ENCODE measurements at places on chromosomes 6 and 20. TPM values are rescaled to one million over a fixed set of nuclear protein-coding genes. Genes with fewer than 3 reads are reported as not detected.
A peak's percentile ranks its signal among the peaks of the same experiment; 100 is the strongest.

Gene ZBTB46
- total RNA-seq, result 9.1 TPM

Gene ATP9A
- total RNA-seq, result 1.8 TPM

Gene KIAA1755
- 0.17 TPM for total RNA-seq

Gene GABRR1
- total RNA-seq, result not detected

Gene SLA2
- total RNA-seq, result not detected

Gene FOXS1
- total RNA-seq, result not detected

Gene DCDC2
- total RNA-seq, result not detected

Gene SLPI
- not detected for total RNA-seq

Gene FOXF2
- total RNA-seq, result not detected

Gene NHSL1
- 21.4 TPM for total RNA-seq

Gene TP53INP2
- total RNA-seq, result 2.2 TPM

Gene ELOVL4
- 5.5 TPM for total RNA-seq

Gene TFAP2D
- total RNA-seq, result not detected

Gene HAO1
- not detected for total RNA-seq

Gene PDE10A
- total RNA-seq, result 21.6 TPM

GRCh38 chr6:14542670-14543366 lies 425.2 kb downstream of the CD83 start:
- DNase-seq, result peak; percentile 68

- DNase-seq, result no peak
Observed at GRCh38 chr6:93571346-93571745, 152.0 kb upstream of the EPHA7 start.

GRCh38 chr20:8255945-8256632 lies 124.0 kb downstream of the PLCB1 start:
- DNase-seq, result no peak

DNA sequence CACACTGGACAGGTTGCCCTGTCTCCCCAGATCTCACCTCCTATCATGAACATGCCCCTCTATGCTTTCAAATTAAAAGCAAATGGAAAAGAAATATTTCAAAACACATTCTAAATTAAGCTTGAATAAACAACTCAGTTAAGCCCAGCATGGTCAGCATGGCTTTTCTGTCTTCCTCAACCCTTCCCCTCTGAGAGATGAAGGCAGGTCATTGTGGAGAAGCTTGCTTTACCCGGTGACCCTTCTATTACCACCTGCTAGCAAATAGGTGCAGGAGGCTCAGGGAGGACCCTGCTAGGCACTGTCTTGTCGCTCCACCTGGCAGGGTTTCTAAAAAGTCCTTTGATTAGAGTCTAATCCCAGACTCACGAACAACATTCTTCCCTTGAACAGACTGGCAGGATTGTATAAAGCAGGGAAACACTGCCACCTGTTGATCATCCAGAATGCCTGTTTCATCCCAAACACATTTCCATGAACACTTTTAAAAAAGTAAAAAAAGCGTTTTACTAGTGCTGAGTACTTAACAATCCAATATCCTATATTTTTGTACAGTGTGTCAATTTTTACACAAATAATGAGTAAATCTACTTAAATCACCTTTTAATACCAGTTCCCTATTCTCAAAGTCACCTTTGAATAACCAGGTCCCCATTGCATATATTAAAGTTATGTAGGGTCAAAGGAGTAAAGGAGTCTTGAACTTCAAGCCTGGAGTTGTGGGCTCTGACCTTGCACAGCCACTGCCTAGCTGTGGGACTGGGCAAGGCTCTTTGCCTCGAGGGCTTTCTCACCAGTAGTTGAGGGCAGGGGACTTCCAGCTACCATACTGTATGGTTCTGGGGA lies 75.5 kb downstream of the GPR6 start:
- peak; percentile 47 for DNase-seq

DNA sequence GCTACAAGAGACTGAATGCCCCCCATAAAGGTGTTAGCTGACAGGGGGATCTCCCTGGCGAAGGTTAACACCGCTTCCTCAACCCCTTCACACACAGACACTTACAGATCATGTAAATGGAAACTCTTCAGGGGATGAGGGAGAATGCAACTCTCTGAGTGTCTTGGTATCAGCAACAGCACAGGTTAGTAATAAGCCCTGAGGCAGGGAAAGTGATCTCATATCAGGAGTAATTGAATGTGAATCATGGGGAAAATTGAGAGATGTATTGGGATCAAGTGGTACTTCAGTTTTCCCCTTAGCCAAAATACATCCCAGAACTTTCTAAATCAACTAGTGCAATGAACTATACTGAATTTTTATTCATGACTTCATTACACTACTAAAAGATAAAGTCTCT lies 23.8 kb downstream of the OR2J3 start:
- no peak for DNase-seq

DNA sequence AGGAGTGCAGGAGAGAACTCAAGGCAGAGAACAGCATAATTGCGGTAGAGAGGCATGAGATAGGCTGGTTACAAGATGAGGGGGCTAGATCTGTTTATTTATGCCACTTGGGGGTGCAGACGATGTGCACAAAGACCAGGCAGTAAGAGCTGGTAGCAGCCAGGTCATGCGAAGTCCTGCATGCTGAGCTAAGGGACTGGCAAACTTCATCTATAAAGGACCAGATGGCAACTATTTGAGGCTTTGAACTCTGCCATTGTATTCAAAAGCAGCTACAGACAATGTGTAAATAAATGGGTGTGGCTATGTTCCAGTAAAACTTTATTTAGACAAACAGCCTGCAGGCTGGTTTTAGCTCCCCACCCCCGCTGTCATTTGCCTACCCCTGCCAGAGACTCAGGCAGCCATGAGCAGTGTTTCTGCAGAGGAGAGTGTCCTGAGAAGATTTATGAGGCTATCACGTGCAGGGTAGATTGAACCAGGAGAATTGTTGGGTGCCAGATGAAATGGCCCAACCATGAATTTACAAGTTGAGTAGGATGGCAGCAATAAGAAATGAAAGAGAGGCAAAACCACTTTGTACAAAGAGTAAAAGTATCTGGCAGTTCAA lies 253.4 kb upstream of the MOCS1 start:
- DNase-seq, result no peak

DNA sequence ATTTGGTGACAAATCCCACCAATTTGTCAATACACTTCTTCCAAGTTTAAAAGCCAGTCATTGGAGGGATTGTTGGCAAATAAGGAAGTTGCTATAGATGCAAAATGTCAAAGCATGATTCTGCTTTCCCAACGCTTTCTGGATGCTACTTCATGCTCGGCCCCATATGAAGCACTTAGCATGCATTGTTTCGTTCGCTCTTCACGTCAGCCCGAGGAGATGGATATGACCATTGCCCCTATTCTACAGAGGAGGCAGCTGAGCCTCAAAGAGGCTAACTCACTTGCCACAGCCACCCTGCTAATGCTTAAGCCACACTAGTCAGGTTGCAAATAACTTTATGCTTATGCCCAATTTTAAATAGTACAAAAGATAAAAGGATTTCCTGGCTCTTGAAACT lies 2.8 kb upstream of the NXT1 start:
- DNase-seq, result no peak

DNA sequence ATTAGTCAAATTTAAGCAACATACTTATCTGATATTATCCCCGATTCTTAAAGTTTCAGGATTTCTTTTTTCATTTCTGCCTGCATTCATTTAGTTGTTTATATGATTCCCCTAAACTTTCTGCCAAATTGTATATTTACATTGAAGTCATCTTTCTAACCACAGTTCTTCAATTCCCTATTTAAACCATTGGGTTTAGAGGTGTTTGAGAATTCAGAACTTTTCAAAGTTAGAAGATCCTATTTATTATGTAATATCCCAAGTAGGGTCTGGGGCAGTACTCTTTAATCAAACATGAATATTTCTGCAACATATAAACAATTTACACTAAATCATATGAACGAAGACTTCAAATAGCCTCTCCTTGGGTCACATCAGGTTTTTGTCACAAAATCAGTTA lies 52.9 kb downstream of the KLHL31 start:
- DNase-seq, result no peak

DNA sequence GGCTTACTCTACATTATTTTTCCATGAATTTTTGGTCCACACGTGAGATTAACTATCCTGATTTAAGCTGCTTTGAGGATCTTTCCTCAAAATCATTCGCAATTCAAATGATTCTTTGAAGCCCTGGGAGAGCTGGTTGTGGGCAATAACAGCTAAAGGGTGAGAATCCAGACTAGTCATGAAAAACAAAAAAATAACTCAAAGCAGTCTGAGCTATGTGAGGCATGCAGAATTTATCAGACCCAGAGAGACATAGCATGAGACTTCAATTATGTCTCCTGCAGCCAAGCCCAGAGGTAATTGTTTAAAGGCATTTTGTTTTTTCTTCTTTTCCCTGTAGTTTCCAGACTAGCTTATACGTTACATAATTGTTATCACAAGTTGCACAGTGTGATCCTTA lies 517.3 kb upstream of the PTCHD4 start:
- no peak for DNase-seq

DNA sequence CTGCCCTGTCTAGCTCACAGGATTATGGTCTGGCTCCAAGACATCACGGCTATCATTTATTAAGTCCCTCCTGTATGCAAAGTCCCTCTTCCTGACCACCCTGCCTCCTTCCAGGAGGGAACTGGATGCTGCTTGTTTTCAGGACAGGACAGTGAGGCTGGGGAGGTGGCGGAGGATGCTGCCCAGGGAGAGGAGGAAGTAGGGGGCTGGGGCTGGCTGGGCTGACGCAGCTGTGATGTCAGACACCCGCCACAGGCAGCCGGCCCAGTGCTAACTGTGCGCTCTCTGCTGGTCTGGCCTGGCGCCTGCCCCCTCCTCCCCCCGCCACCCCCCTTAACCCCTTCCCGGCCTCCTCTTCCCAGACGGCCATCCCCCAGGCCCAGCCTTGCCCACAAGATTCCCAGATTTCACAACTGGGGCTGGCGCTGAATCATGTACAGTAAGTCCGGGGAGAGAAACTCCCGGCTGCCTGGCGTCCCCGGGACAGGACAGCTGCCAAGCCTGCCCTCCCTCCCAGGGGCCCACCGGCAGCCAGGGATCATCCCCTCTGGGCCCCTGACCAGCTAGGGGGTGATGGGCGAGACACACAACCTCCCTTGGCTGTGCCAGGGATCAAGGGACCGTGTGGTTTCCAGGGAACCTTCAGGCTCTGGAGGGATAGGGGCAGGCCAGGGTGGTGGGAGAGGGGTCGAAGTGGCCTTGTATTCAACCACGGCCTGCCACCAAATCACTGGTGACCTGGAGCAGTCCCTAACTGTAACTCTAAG lies 118.1 kb downstream of the CEBPB start:
- DNase-seq, result peak; percentile 99

DNA sequence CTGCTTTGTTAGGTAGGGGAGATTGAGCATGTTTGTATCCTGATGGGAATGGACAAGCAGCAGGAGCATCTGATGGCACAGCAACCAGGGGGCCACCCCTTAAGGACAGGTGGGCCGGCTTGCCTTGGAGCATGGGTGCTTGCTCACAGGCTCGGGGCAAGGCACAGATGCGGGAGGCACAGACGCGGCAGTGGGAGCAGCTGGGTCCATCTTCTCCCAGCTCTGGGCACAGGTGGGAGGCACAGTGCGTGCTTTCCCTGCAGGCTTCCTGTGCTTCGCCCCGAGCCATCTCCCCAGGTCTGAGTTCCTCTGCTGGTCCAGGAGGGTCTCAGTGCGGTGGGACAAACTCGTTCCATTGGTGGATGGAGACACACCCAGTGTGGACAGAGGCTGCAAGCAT lies 73.6 kb upstream of the BHLHE23 start:
- DNase-seq, result no peak

- peak; percentile 10 for DNase-seq
Observed at GRCh38 chr6:152846825-152847224, 96.2 kb downstream of the VIP start.

- DNase-seq, result no peak
Observed at GRCh38 chr6:143078468-143079324, 18.0 kb downstream of the AIG1 start.

Data from LHCN-M2 (cell line).